Ammon's horn (tissue), 1 donor: ENCODE measurements at places on chromosomes 1 and 21.

- DNase-seq, result no peak
Measured at GRCh38 chr1:23720256-23720995, 22.8 kb upstream of the ELOA start.

- peak; percentile 42 for DNase-seq
Measured at GRCh38 chr1:101203820-101204540, 32.8 kb upstream of the S1PR1 start.

GRCh38 chr1:240928265-240928664 lies 316.3 kb upstream of the GREM2 start:
- DNase-seq, result no peak

DNA sequence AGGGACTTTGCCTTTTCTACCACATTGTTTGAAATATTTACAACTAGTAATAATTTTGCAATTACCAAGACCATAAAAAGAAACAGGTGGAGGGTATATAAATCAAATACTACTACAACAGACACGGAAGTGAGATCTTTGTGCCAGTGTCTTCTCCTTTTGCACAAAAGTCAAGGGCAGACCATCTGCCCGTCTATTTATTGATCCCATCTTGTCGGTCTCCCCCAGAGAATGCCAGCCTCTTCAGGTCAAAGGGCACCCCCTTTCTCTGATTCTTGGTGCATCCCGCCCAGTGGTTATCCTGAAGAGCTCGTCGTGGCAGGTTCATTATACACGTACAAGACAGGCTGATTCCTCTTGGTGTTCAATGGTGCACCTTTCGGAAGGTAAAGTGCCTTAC lies 4.8 kb upstream of the PDE9A start:
- DNase-seq, result no peak

DNA sequence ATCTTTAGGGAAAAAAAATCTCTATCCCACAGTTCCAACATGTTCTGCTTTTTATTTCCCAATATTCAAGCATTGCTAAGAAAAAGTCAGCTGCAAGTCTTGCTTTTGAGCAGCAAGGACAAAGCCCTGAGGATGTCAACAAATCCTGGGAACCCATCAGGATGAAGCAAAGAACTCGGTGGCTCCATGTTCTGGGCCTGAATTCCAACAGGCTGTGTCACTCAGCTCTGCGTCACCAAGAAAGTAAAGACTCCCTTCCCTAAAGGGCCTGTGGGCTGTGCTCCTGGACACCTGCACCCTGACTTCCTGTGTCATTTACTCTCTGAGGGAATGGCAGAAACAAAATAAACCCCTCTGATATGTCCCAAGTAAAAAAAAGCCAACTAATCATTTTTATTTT lies 95.5 kb downstream of the TIAM1 start:
- no peak for DNase-seq

DNA sequence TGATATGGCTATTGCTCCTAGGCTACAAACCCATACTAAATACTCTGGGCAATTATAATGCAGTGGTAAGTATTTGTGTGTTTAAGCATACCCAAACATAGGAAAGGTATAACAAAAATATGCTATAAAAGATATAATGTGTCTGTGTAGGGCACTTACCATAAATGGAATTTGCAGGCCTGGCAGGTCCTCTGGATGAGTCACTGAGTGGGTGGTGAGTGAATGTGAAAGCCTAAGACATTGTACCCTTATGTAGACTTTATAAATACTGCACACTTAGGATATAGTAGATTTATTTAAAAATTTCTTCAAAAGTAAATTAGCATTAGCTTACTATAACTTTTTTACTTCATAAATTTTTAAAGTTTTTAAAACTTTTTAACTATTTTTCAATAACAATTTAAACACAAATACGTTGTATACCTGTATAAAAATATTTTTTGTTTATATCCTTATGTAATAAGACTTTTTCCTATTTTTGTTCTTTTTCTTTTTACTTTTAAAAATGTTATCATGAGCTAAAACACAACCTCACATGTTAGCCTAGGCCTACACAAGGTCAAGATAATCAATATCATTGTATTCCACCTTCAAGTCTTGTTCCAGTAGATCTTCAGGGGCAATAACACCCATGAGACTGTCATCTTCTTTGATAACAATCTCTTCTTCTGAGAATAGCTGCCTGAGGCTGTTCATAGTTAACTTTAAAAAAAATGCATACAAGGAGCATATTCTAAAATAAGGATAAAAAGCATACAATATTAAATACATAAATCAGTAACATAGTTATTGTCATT lies 306.3 kb upstream of the RGS18 start:
- DNase-seq, result no peak

- no peak for DNase-seq
Measured at GRCh38 chr1:155982106-155982505, 3.8 kb upstream of the ARHGEF2 start.

DNA sequence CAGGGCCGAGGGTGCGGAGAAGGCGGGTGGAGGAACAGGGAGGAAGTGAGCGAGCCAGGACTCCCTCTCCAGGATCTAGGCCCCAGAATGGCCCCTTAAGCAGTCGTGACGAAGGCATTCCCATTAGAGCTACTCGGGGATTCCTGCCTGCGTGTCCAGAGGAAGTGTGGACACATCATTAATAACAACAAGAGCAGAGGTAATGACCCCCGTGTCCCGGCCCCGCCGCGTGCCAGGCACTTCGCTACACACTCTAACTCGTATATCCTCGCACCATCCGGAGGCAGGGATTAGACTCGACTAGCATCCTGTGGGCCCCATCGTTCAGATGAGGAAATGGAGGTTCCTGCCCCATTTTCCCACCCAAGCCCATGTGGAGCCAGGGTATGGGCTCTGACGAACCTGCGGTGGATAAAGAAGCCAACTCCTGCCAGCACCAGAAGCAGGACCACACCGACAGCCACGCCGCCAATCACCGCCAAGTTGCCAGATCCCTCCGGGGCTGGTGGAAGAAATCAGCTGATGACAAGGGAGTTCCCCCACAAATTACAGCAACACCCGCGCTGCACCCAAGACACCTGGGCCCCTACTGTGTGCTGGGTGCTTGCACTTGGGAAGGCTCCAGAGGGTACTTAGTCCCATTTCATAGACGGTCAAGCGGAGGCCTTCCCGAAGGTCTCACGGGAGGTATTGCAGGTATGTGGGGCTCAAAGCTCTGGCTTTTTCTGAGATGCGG lies 21.6 kb downstream of the EPHA2 start:
- DNase-seq, result no peak

- DNase-seq, result peak; percentile 66
Measured at GRCh38 chr1:36988741-36989193, 45.5 kb downstream of the GRIK3 start.

DNA sequence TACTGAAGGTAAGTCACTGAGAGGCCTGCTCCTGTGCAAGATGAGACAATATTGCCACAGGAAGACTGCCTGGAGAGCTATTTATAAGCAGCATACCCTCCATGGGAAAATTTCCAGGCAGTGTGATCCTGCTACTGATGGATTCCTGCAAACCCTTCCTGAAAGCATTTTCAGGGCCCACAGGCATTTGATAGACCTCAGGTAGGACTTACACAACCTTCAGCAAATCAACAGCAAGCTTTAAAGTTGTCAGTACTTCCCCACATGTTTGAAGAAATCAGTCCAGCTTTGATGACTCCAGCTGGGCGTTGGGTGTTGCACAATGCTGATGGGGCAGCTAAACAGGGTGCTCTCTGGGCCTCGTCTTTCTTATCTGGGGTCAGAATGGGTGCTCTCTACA lies 108.8 kb downstream of the PLXNA2 start:
- no peak for DNase-seq

DNA sequence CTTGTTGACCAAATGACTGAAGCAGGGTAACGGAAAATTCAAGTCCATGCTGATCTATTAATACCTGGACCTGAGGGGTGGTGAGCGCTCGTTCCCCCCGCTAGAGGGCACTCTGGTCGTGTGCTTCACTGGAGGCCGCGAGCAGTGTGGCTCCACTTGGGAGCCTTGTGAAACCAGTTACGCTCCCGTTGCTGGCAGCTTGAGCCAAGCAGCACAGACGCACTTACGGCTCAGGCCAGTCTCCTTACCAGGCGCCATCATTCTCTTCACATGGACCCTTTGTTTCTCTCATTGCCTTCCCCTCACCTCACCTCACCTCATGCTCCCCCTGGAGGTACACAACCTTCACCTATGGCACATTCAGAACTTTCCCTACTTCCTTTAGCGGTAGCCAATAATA lies 49.7 kb upstream of the TSPAN2 start:
- peak; percentile 92 for DNase-seq

GRCh38 chr21:43827015-43827611 lies 37.7 kb downstream of the RRP1 start:
- no peak for DNase-seq

DNA sequence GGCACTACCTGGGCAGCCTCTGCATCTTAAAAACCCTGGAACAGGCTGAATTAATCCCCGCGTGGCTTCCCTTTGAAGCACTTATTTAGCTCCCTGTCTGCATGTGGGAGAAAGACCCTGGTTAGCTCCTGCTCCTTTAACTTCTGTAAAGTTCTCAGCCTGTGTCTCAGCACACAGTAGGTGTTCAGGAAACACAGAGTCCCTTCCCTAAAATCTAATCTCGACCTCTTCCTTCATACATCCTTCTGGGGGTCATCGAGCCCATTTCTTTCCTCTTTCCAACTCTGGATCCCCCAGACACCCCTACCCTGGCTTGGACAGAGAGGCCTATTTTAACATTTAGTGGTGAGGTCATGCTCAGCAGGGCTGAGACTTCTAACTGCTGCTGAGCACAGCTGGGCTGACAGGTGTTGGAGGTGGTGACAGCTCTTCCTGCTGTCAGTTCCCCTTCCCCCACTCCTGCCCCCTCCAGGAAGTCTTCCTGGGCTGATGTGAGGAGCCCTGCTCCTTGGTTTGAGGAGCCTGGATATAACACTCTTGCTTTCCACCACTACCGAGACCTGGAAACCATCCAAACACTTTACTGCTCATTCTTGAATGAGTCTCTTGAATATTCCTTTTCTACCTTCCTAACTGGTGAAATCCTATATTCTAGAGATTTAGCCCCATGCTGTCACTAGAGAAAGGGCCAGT lies 5.3 kb downstream of the E2F2 start:
- no peak for DNase-seq

DNA sequence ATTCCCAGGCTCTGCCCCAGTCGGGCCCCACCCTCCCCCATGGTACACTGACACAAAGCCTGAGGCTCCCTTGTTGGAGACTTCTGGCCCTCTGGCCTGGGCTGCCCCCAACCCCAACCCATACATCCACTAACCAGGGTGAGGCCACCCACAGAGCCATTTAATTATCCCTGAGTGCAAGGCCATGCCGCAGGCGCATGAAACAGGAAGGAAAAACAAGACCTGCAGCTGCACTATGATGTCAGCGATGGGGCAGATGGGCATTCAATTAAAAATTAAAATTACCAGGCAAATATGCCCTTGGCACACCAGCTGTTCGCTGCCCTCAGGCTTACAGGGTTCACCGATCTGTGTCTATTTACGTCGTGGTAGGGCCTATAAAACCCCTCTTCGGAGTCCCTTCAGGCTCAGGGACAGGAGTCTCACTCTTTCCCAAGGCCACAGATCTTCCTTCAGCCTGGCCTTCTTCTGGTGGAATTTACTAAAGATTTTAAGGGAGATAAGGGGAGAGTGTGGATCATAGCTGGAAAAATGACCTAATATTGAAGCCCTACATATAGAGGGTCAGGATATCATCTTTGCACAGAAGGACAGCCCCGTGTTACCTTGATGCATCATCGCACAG lies 29.6 kb upstream of the RGS16 start:
- DNase-seq, result no peak
